ENCODE measurements at places on chromosomes 2 and 18.

DNA sequence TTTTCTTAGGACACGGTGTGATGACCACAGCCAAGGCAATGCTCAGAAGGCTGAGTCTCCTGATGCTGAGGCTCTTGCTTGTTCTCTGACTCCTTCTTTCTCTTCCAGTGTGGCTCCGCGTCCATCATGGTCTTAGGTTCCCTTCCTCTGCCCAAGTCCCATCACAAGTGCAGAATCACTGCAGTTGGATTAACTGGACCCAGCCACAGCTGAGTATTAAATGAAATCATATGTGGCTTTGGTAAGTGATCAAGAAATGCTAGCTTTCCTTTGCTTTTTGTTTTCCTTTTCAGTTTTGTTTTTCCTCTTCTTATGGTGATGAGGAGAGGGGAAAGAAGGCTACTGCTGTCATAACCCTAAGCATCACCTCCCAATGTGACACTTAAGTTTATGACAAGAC, 375.8 kb downstream of the INSIG2 start:
- no peak for DNase-seq

GRCh38 chr2:158006961-158007719, 94.5 kb upstream of the UPP2 start:
- no peak for DNase-seq

DNA sequence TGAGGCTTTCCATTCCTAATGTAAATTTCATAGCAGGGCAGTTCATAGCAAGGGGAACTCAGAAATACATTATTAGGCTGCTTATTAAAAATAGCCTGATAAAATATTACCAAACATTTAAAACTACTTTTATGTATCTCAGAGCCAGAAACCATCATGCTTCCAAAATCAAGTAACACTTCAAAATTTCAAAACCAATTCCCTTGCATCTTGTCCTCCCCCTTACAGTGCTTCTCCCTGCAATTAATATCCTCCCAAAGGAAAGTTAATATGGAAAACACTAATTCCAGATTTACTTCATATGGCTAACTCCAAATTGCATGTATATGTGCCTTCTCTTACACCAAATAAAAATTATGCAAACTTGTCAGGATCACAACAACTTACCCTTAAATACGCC, 6.6 kb downstream of the PLEKHH2 start:
- DNase-seq = no peak

DNA sequence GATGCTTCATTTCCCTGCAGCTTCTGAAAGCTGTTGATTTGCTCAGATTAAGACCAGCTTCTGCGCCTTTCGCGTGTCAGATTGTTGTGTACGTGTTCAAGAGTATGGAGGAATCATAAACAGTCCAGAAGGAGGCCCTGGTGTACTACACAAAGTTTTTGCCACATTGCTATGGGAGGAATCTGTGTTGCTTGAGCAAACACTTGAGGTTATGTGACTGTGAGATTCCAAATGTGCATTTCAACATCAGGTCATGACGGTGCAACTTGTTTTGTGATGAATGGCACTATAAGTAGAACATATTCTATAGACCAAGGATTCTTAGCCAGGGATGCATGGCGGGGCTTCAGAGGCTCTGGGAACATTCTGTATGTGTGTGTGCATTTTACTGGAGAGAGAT, 35.0 kb downstream of the SRSF7 start:
- DNase-seq = no peak

- no peak for DNase-seq
Observed at GRCh38 chr2:224751996-224752698, 36.0 kb upstream of the CCDC195 start.

DNA sequence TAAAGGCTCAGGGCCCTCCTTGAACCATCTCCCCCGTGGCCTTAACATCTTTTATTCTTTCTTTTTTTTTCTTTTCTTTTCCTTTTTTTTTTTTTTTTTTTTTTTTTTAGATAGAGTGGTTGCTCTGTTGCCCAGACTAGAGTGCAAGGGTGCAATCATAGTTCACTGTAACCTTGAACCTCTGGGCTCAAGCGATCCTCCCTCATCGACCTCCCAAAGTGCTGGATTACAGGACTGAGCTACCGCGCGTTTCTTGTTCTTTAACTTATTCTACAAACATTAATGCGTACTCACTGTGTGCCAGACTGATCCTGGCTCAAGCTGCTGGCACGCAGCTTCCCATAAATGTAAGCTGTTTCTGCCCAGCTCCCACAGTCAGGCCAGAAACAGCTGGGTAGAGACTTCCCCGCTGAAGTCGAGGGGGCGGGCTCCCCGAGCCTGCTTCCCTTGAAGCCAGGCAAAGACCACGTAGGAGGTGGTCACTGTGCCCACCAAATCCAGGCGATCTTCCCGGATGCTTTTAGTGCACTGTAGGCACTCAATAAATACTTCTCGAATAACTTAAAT, 29.2 kb upstream of the ATP6V1B1 start:
- DNase-seq = no peak

DNA sequence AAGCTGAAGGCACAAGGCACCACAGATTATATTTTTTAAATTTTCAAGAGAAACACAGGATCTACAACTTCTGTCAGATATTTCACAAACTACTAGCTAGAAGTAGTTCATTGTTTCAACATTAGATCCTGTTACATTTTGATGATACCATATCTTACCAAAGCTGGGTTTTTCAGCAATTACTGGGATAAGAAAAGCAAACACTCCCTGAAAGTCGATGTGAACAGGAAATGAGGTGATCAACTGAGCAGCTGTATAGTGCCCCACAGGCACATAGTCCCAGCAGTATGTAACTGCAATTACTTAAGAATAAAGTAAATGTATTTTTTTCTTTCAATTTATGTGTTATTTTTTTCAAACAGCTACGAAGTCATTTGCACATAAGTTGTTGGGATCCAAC, 103.5 kb downstream of the DNER start:
- DNase-seq = no peak

DNA sequence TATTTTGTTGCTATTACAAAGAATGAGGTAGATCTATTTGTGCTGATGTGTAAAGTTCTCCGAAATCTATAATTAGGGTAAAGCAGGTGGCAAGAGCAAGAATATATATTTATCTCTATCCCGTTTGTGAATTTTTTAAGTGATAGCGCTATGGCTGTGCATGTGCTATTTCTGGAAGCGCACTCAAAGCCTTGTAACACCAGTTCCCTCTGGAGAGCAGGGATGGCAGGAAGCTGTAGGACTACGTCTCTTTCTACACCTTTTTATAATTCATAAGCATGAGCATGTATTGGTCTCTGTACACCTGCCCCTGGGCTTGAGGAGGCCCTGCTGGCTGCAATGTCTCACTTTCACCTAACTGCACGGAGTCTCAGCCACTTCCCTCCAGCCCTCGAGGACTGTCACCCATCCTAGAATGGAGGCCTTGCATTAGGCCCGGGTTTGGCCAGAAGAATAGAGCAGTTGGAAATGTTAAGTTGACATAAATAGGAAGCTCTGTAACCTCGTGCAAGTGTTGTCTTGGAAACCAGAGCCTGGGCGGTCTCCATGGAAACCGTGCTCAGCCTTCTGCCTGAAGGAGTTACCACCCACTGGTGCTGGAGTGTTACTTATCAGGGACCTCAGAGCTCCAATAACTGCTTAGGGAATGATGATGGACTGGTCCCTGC, 20.9 kb downstream of the ITM2C start:
- DNase-seq = peak; percentile 29

- DNase-seq = no peak
Observed at GRCh38 chr2:150605664-150606063, 118.2 kb upstream of the RND3 start.

DNA sequence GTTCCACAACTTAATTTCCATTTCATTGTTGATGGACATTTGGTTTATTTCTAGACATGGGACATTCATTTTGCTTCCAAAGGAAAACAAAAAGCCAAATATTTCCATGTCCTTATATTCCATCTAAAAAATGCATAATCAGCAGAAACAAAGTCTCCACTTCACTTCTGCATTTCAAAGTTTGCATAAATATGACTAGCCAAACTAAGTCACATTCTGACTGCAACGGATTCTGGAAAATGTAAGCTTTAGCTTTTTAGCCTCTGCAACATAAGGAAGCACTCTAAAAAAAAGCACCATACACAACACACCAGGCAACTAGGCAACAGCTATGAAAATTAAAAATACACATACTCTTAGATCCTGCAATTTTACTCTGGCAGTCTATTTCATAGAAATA, 135.3 kb downstream of the ETAA1 start:
- no peak for DNase-seq

- no peak for DNase-seq
Observed at GRCh38 chr18:64201781-64202180, 52.9 kb upstream of the LINC00305 start.

Measured in NCI-H2081 (cell line).